Smooth muscle cell of the umbilical artery (primary cell): ENCODE measurements at places on chromosomes 3 and 15. TPM values are rescaled to one million over a fixed set of nuclear protein-coding genes. Genes with fewer than 3 reads are reported as not detected.

MLF1 gene
- total RNA-seq, result 10.2 and 13.7 TPM in 2 replicates

ARGFX gene
- total RNA-seq, result not detected in 2 replicates

SPTSSB gene
- not detected in 2 replicates for total RNA-seq

RASA2 gene
- total RNA-seq, result 13.7 and 21.4 TPM in 2 replicates

EFCC1 gene
- total RNA-seq, result not detected in 2 replicates

CCR3 gene
- total RNA-seq, result not detected in 2 replicates

GRIP2 gene
- total RNA-seq, result under 0.01 and 0.09 TPM in 2 replicates

FANCD2OS gene
- not detected in 2 replicates for total RNA-seq

PP2D1 gene
- not detected in 2 replicates for total RNA-seq

POLQ gene
- total RNA-seq, result 0.59 and 5.7 TPM in 2 replicates

OR5H14 gene
- total RNA-seq, result not detected in 2 replicates

TGFBR2 gene
- 79.6 and 109 TPM in 2 replicates for total RNA-seq

CD86 gene
- total RNA-seq, result not detected in 2 replicates

ITPKA gene
- 0.59 and 1.8 TPM in 2 replicates for total RNA-seq

MOBP gene
- total RNA-seq, result not detected in 2 replicates

ATP13A5 gene
- not detected in 2 replicates for total RNA-seq

GNAT1 gene
- not detected in 2 replicates for total RNA-seq

LDHAL6B gene
- not detected in 2 replicates for total RNA-seq
